Neural progenitor cell (in vitro differentiated cells): ENCODE measurements at places on chromosomes 7 and 10.

DNA sequence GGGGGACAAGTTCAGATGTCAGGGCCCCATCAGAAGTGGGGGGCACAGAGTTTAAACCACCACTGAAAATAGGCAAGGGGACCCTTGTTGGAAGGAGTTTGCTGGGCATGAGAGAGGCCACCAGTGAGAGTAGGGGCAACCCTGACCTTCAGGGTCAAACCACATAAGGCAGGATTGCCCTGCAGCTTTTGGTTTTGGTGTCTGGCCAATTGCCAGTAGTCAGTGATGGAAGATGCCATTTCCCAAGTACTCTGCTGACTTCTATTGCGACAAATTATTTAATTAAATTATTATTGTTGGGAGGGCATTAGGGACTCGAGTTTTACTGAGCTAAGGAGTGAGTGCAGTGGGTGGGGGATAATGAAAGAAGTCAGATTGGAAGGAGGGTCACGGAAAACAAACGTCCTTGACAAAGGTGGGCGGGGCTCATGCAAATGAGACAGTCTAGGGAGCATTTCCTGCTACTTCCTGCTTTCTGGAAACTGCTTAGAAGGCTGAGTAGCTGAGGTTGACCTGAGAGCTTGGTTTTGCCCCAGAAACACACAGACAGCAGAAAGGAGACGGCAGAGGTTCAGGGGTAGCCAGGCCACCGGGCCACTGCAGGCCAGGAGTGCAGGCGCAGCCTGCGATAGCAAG, 74.2 kb upstream of the ANLN start:
- DNase-seq, result no peak

- DNase-seq, result peak; percentile 66
These were observed at the start of gene NUDT13 for GRCh38 chr10:73110345-73110849. NUDT13 (plus strand) TSS chr10:73110455; CDS start chr10:73114366, 3,911 bp downstream.

- DNase-seq, result no peak
These were observed 111.7 kb upstream of the BTBD16 start for GRCh38 chr10:122159141-122159970.

DNA sequence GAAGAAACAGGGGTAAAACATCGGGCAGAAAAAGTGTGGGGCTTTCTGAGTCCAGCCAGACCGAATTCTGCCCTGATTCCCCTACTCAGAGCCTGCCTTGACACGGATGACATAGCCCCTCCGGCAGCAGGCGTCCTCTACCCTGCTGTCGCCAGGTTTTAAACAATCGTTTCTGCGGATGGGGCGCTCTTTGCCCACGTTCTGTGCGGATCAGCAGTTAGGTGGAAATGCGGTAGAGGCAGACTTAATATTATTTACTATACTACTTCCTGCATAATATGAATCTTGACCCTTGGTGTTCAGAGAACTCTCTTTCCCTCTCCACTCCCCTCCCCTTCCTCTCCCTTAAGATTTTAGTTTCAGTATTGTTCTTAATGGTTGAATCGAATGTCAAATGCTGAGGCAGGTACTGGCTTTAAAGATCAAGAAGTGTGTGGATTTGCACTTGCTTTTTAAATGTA, 2.4 kb downstream of the GATA3 start:
- peak; percentile 46 for DNase-seq

DNA sequence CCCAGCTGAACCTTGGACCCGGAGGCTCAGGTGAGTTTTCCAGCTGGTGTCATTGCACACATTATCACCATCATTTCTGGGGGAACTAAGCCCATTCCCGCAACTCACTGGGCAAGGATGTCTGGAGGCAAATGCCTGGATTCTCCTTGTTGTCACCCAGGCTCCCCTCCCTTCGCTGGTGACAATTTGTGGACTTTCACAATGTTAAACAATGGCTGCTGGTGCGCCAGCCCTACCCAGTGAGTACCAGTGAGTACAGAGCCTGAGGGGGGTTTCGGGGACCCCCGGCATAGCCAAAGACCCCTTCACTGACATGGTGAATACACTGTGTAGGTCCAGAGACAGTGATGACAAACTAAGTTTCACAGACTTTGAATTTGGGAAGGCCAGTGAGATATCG, 189.2 kb downstream of the ADARB2 start:
- no peak for DNase-seq

DNA sequence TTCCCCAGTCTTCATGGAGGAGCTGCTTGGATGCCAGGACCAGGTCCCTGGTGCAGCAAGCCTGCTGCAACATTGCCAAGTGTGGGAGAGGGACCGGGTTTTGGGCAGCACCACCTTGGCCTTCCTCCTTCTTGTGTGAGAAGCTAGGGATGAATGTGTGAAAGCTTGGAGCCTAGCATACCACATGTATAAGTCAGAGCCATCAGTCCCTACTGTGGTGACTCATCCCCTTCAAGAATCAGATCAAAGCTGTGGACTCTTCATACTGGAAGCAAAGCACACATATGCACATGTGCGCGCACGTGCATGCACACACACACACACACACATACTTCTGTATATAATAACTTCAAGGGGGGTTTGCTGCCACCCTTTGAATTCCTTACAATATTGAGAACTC, 527.8 kb downstream of the LRMDA start:
- DNase-seq, result no peak

- no peak for DNase-seq
These were observed 1050.9 kb upstream of the C7orf33 start for GRCh38 chr7:147539685-147540084.

DNA sequence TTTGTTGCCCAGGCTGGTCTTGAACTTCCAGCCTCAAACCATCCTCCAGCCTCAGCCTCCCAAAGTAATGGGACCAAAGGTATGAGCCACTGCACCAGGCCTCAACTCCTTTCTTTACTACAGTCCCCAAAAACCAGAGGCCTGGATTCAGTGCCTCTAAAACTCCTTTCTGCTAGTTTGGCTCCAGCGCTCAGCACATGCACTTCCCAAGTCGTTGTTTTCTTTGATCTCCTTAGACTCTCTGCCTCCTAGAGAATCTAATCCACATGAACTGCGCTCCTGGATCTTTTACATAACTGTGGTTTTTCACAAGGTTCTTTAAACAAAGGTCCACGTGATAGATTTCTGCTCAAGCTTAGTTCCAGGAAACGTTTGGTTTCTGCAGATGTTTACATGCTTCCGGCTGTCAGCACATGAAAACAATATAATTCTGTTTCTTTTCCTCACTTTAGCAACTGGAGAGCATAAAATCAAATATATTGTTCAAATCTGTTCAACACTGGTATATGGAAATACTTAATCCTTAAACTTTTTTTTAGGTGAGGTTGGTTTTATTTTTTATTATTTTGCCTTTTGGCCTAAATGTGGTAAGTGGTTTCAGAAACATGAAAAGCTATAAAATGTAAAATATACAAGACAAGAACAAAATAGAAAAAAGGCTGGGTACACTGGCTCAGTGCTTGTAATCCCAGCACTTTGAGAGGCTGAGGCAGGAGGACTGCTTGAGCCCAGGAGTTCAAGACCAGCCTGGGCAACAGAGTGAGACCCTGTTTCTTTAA, 270.5 kb upstream of the MKLN1 start:
- no peak for DNase-seq

GRCh38 chr7:85103357-85103756, 83.5 kb downstream of the SEMA3D start:
- DNase-seq, result no peak

DNA sequence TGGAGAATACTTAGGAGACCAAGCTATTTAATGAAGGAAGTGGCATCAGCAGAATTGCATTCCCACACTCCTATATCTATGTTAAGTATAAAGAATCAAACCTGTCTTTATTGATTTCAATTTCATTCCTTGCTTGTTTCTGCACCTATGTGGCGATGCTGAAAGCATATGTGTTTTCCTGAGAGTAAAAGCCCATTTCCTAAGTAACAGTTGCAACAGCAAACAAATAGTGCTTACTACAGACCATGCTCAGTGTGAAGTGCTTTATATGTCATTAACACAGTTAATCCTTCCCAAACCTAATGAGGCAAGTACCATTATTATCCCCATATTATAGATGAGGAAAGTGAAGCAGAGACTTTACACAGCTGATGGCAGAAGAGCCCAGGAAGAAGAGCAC, 552.1 kb downstream of the PARD3 start:
- DNase-seq, result no peak

DNA sequence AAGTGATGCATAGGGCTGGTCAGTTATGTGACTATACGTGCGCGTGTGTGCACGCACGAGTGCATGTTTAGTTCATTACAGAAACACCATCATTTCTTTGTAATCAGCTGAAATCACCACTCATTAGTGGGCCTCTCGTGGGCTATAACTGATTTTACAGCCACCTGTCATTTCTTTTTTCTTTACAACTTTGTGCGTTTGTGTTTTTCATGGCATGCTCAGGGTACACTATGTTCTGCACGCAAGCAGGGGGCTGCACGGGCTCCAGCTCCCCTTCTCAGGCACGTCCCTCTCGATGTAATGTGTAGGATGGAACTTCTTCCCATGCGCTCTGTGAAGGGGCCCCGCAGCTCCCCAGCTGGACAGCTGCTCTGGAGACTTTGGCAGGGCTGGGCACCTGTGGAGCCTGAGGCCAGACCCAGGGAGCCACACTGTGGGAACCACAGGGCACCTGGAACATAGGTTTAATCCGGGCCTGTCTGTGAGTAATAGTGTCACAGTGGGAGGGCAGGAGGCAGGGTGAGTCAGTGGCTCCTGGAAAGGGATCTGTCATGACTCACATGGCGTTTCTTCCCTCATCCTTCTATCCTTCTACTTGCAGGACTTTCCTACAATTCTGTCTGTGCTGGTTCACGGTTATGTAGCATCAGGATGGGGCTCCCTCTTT, 4.9 kb downstream of the GCK start:
- DNase-seq, result peak; percentile 19

GRCh38 chr10:86364491-86365345, 1.9 kb downstream of the GRID1 start:
- peak; percentile 82 for DNase-seq

GRCh38 chr10:45091968-45092367, 91.2 kb downstream of the ZNF22 start:
- no peak for DNase-seq

- DNase-seq, result no peak
These were observed 119.4 kb downstream of the ZFAND4 start for GRCh38 chr10:45553155-45553554.

DNA sequence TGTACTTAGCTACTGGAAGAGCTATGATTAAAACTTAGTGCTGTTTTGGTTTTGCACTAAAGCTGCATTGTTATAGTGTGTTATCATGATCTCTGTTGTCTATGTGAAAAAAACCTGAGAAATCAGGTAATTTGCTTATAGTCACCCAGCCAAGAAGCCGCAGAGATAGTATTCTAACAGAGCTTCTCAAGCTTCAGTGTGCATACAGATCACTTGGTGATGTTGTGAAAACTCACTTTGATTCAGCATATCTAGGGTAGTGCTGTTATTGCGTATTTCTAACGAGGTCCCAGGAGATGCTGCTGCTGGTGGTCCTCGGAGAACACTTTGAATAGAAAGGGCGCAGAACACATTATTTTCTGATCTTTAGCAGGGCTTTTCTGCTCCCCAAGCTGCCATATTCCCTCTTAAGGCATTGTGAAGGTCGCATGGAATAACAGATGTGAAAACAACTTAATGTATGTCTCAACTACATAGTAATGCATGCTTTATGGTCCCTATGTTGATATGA, 68.4 kb upstream of the PDCD4 start:
- no peak for DNase-seq

DNA sequence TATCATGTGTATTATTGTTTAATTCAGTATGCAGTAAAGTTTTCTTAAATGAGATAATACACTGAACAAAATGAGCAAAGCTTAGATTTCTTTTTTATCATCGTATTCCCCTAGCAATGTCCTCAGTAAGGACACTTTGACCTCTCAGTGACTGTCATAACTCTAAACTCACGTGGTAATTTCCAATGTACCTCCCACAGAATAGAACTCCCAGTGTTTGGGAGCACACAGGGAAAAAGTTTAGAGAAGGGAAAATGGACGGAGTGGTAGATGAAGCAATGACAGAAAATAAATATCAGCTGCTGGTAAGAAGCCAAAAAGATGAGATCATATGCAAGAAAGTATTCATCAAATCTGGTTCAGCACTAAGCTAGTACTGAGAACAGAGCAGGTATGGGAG, 758.6 kb upstream of the KCND2 start:
- DNase-seq, result no peak

GRCh38 chr7:17523813-17524739, 225.6 kb downstream of the AHR start:
- DNase-seq, result no peak

DNA sequence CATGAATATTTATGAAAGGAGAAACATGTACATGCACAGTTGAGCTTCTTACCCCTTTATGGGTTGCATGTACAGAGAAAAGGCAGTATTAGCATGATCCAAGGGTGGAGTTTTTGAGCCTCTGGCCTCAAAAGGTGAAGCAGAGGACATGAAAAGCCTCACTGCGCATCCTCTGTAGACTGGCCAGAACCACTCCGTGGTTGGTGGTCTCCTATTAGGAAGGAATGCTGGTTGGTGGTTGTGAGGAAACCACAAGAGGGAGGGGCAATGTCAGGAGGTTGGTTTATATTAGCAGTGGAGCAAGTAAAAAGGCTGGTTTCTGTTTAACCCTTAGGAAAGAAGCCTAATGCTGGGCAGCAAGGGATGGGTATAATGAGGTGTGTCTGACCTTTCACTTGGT, 37.5 kb downstream of the AHCYL2 start:
- DNase-seq, result no peak

GRCh38 chr10:31272841-31273240, 46.2 kb upstream of the ZEB1 start:
- DNase-seq, result no peak
